ENCODE measurements at places on chromosomes 4 and X.

- no peak for DNase-seq
Measured at GRCh38 chr4:11670304-11670703, 241.6 kb upstream of the HS3ST1 start.

DNA sequence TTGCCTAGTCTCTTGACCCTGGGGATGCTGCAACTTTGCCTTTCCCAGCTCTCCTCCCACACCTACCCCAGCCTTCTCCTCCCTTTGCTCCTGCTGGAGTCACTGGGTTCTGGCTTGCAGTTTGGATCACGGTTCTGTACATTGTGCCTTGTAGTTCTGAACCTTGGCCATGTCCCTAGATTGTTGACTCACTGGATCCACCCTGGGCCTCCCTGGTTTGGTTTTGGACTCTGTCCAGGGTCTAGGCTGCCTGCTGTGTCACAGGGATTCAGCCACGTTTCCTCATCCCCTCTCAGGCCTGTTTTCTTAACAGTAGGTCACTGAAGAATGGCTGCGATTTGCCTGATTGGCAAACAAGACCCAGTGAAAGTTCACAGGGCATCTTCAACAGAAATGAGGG lies 11.5 kb upstream of the GABRE start:
- DNase-seq, result no peak

- DNase-seq, result no peak
Measured at GRCh38 chr4:90844241-90844640, 717.0 kb downstream of the CCSER1 start.

DNA sequence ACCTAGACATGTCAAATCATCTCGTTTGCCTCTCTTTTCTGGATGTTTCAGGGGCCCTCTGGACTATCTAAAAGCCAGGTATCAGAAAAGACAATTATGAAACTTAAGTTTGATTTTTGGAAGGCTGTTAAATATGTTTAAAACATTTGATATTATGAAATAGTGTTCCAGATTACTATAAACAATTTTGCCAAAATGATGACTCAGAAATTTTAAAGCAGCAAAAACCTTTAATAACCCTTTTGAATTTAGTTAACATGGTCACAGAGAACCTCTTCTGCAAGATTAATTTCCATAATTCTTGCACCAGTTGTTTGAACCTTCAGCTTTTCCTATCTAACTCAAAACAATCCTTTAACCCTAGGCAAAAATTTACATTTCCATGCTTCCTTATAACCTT lies 18.8 kb upstream of the FAM47E start:
- no peak for DNase-seq
